ENCODE measurements at places on chromosomes 7 and 10.

DNA sequence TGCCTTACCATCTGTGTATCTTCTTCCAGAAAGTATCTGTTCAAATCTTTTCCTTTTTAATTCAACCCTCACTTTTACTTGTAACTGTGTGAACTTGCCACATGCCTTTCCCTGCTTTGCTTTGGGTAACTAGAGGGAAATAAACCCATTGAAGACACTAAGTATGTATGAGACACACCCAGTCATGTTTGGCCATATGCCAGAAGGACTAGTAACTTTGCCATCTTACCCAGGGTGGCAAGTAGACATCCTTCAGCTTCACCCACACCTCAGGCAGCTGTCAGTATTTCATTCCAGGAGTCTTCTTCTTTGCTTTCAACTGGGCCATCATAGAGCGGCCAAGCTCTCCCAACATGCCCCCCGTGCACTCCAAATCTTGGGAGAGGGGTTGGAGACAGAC is 323.1 kb downstream of the TNS3 start:
- DNase-seq, result no peak

- DNase-seq, result no peak
Measured at GRCh38 chr7:104225451-104225850, 17.6 kb upstream of the ORC5 start.

- no peak for DNase-seq
Measured at GRCh38 chr7:3067193-3067592, 23.5 kb upstream of the CARD11 start.

DNA sequence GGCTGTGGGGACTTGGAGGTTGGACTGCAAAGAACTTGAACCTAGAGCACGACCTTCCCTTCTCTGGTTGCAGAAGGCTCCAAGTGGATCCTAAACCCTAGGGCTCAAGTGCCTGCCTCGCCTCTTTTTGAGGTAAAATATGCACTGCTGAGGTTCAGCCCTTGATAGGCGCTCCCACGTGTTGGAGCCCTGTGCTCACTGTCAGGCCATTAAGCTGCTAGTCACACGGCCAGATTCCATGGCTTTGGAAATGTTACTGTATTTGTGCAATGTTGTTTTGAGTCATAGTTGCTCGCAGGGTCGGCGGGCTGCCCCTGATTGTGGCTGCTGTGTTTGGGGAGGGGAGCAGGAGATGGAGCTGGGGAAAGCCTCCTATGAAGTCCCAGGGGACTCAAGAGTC is 39.8 kb upstream of the PCBD1 start:
- DNase-seq, result no peak

DNA sequence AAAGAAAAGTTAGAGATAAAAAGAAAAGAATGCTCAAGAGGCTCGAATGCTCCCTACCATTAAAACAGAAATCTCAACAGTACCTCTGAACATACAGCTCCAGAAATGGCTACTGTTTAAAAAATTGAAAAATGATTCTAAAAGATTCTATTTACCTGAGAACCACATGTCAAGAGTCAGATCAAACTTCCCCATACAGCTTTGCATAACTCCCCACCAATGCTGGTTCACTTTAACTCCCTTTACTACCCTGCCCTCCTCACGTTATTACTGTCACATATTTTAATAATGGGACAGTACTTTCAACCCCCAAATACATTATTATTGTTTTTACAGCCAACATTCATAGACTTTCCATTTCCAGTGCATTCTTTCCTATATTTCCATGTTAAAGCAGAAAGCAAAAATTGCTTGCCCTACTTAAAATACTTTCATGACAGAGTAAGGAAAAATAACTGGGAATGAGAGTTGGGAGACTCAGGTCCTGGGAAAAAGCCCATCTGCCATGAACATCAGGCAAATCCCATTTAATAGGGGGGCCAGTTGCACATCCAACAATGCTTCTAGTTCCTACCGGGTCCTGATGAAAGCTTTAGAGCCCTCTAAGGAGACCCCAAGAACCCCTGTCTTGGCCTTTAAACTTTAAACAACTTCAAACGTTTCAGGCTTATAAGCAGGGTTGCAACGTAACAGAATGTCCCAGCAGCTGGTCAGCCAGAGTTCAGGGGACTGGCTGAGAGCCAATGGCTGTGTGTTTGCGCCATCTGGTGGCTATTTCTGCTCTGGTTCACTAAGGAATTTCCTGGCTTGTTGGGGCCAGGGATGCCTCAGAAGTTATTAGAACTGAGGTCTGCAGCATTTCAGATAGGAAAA is 247.4 kb downstream of the ELMO1 start:
- peak; percentile 79 for DNase-seq

DNA sequence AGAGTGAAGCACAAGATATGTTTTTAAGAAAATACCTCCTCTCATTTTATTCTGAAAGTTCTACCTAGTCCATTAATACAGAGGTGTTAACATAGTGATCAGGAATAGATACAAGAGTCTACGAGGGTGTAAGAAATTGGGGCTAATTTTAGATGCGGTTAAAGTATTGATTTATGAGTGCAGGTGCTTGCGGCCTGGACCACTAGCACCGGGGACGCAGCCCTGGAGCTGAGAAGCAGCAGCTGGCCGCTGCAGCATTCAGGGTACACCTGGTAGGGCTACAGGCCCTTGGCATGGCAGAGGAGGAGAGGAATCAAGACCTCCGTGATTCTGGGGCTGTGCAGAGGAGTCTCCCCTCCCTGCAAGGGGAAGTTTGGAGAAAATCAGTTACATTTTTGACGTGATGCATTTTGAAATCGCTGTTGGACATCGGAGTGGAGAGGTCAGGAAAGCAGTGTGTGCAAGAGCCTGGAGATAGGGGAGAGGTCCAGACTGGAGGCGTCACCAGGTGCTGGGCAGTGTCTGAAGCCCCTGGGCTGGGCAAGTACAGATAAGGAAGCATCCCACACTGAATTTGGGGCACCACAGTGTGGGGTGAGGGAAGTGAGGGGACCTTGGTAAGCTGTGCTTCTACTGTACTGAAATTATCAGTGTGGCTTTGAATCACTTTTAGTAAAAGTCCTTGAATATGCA is 112.3 kb downstream of the VWC2 start:
- no peak for DNase-seq

DNA sequence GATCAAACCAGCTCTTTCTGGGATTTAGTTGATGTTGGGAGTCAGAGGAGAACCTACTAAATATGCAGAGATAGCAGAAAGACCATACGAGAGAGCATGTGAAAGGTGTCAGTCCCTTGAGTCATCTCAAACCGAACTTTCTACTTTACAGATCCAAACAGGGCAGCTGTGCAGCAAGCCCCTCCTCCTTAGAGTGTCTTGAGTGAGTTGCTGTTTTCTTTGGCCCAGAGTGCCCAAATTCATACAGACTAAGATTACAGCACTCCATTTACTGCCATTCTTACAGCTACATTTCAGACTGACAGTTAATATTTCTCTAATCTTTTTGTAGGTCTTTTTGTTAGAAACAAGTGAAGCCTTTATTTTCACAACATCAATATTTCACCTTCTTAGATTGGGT is 53.4 kb downstream of the NRCAM start:
- DNase-seq, result no peak

GRCh38 chr7:86955895-86956503 is 103.5 kb downstream of the ELAPOR2 start:
- DNase-seq, result no peak

DNA sequence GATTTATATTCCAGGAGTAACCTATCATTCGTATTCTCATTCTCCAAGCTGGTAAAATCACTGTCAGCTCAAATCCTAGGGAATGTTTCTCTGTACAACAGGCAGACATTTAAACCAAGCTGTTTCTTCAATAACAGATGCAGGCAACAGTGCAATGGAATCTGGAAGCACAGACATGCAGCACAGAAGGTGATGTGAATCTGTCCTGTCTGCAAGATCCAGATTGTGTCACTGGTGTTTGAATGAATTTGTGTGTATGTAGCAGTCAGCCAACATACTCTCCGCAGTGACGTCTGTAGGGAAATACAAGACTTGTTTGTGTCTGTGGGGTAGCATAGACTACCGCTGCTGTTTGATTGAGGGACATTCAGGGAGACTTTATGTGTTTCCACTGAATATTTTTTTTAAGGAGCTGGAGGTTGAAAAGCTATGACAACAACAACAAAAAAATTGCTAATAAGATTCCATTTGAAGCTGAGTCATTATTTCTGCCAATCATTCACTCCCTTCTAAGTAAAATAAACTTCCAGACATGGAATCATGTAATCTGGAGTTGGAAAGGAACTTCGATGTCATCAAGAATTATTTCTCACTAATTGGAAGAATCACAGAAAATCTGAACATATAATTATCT is 122.9 kb upstream of the MYO3A start:
- no peak for DNase-seq

- DNase-seq, result no peak
Measured at GRCh38 chr10:33154590-33154989, 179.9 kb downstream of the NRP1 start.

DNA sequence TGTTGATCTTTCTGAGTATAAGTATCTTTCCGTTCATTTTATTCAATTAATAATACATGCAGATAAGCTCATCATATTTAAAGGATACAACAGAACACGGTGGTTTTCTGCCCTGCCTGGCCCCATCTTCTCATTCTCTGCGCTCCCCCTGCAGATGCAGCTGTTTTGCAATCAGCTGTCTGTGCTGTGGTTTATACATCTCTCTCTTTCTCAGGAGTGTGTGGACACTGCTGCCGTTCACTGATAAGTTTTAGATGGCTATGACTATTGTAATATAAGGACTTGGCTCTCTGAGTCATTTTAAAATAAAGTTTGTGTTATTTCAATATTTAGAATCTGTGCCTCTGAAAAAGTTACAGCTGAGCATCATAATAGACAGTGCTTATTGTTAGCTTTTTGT is 54.5 kb downstream of the CUL1 start:
- DNase-seq, result no peak

DNA sequence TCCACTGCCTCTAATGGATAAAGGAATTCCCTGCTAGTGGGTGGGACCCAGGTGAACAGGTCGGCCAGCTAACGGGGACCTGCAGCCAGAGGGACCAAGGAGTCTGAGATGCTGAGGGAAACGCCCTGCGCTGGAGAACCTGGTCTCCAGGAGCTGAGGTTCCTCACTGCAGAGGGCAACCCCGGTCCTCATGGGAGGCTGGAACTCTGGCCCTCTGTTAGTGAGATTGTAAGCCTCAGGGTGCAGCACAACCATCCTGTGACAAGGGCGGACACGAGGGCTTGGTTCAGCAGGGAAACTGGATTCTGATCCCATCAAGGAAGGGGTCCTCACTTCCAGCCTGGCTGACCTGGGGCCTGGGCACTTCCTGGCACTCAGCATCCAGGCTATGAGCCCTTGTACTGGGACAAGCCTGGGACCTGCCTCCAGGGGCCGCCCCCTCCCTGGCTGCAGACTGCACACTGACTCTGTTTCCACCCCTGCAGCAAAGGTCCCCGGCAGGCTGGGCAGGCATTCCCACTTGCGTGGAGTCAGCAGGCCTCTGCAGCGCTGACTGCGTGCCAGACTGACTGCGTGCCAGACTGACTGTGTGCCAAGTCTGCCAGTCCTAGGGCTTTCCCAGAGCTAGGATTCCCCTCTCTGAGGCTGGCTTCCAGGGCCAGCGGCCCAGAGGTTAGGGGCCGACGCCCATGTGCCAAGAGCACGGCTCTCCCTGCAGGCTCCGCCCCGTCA is 143.2 kb downstream of the MAPK8 start:
- no peak for DNase-seq

- DNase-seq, result peak; percentile 84
Measured at GRCh38 chr10:34721208-34721840, 93.8 kb downstream of the PARD3 start.

- DNase-seq, result no peak
Measured at GRCh38 chr7:139936760-139937310, 107.8 kb downstream of the TBXAS1 start.

DNA sequence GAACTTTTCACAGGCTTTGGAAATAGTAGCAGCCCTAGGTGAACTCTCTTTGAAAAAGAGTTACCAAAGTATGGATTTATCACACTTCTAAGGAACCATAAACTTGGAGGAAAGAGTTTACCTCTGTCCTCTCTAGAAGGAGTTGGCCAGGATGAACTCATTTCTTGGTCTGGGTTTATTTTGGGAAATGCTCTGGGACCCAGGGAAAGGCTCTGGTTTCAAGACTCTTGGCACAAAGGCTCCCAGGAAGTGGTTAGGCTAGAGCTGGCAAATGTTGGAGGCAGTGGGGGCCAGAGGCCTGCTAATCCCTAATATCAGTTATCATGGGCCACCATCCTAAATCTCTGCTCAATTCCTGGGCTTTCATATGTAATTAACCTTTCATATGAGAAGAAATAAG is 36.3 kb upstream of the CDK6 start:
- DNase-seq, result no peak

DNA sequence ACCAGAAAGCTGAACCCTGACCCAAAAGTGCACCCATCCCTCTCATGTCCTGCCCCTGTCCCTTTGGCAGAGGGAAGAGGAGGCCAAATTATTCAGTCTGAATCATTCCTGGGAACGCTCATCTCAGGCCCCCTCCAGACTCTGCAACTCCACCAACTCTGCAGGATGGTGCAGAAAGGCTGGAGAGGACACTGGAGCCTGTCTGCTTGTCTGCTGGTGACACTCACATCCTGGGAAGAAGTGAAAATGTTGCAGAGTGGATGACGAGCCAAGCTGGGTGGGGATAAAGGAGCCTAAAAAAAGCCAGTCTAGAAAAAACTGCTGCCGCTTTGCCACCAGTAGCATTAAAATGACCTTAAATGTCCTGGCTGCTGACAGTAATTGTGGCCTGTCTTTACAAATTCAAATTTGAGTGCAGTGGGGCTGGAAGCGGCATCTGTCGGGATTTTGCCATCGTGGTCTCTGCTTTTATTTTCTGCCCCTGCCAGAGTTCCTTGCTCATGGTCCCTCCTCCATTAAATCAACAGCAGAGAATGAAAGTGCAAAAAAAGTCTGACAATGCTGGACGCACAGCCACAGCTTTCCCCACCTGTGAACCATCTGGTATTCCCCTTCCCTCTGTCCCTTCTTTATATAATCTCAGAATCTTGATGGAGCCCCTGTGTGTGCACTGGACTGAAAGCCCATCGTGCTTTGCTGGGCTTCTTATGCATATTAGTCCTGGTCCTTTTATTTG is 63.9 kb downstream of the STK17A start:
- no peak for DNase-seq

DNA sequence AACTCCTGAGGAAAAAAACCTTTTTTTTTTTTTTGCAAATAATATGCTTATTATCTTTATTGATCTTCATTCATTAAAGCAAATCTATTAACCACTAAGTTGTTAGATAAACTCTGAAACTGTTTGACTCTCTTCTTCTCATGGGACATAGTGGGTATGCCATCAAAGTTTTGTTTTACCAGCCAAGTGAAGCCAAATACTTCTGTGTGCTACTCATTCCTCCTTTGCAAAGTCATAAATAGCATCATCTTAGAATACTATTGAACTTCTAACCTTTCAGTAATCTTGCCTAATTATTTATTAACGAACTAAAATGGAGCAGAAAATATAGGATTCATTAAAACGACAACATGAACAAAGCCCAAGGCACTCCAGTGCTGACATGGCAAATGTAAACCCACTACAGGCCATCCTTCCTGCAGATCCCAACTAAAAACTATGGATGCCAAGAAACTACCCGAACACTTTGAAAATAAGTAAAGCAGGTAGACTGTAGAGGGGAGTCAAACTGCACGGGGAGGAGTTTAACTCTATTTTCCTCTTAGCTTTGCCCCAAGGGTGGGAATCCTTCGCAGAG is 61.2 kb upstream of the ODAD2 start:
- no peak for DNase-seq

- DNase-seq, result no peak
Measured at GRCh38 chr10:44216073-44216472, 168.8 kb downstream of the CXCL12 start.

All from HTR-8/SVneo (cell line).